ENCODE measurements at places on chromosomes 1 and 21.

DNA sequence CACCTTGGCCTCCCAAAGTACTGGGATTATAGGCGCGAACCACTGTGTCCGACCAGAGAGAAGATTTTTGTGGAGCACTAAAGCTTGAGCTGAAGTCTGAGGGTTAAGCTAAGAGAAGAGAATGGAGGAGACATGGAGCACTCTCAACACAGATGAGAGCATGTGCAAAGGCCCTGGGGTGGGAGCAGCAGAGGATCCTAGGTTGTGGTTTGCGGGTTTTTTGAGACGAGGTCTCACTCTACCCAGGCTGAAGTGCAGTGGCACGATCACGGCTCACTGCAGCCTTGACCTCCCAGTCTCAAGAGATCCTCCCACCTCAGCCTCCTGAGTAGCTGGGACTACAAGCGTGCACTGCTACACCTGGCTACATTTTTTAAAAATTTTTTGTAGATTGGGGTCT is 30.5 kb downstream of the FBXO2 start:
- DNase-seq = no peak

GRCh38 chr21:45598666-45599065 is 44.9 kb upstream of the PCBP3 start:
- no peak for DNase-seq

- DNase-seq = peak; percentile 72
Observed at GRCh38 chr1:203871114-203871880, 9.9 kb downstream of the SNRPE start.

DNA sequence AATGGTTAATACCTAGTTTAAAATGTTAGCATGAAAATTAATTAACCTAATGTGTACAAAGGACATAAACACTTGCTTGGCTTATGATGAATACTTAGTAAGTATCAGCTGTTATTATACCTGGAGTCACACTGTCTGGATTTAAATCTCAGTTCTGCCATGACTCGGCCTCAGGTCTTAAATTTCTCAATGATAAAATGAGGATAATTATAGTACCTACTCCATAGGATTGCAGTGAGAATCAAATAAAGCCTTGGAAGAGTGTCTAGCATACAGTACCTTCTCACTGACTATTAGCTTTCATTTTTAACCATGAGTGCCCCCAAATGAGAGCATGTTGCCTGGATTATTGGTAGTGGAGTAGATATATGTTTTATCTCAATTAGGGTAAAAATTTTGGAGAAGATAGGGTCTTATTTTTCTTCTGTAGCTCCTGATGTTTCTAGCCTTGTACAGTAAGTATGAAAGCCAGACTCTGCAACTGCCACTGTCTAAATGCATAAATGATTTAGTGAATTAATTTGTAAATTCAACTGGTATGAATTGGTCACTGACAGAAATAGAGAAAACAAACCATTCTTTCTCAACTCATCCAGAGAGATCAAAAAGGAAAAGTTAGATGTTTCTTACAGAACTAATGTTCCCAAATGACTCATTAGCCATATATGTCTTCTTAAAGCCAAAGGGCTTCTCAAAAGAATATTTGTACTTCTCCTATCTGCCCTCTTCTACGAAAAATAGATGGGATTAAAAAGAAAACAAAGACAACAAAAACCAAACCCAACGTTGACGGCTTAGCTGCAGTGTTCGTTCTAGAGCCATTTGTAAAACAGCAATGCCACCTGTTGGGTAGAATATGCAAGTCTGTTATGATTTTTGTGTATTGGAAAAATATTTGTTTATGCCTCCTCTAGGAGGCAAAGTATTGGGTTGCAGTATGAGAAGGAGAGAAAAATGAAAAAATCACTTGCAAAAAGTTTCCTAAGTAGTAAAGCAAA is 53.8 kb upstream of the MROH9 start:
- peak; percentile 56 for DNase-seq

GRCh38 chr1:11982010-11982392 is 1.8 kb downstream of the MFN2 start:
- DNase-seq = no peak

- no peak for DNase-seq
Observed at GRCh38 chr1:34871443-34872132, 12.0 kb upstream of the SMIM12 start.

GRCh38 chr1:156586892-156587477 is 4.6 kb upstream of the NAXE start:
- no peak for DNase-seq

DNA sequence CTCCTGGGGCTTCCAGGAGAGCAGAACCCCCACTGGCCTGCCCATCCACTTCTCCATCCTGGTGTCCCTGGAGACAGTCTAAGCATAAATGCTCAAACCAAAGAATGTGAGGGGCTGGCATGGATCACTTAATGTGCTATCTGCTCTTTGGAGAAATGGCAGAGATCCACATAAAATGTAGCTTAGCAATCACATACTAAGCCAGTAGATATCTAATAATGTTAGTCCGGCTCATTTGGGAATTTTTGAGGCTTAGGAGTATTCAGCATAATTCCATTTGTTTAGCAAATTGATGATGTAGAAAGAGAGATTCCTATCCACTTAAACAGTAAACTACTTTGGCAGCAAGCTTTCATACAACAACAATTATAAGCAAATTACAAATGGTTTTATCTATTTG is 90.7 kb downstream of the TENT5C start:
- DNase-seq = peak; percentile 77

- no peak for DNase-seq
Observed at GRCh38 chr1:37315371-37315846, 159.0 kb upstream of the ZC3H12A start.

DNA sequence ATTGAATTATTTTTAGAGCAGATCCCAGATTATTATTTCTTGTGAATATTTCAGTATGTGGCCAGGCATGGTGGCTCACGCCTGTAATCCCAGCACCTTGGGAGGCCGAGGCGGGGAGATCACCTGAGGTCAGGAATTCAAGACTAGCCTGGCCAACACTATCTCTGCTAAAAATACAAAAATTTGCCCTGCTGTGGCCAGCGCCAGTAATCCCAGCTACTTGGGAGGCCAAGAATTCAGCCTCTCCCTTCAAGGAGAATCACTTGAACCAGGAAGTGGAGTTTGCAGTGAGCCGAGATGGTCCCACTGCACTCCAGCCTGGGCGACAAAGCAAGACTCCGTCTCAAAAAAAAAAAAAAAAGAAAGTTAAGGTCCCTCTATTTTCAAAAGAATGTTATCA is 4.3 kb downstream of the OSBPL9 start:
- no peak for DNase-seq

- DNase-seq = no peak
Observed at GRCh38 chr1:31614414-31615005, 3.0 kb upstream of the HCRTR1 start.

GRCh38 chr1:242692988-242693387 is 168.5 kb upstream of the PLD5 start:
- no peak for DNase-seq

DNA sequence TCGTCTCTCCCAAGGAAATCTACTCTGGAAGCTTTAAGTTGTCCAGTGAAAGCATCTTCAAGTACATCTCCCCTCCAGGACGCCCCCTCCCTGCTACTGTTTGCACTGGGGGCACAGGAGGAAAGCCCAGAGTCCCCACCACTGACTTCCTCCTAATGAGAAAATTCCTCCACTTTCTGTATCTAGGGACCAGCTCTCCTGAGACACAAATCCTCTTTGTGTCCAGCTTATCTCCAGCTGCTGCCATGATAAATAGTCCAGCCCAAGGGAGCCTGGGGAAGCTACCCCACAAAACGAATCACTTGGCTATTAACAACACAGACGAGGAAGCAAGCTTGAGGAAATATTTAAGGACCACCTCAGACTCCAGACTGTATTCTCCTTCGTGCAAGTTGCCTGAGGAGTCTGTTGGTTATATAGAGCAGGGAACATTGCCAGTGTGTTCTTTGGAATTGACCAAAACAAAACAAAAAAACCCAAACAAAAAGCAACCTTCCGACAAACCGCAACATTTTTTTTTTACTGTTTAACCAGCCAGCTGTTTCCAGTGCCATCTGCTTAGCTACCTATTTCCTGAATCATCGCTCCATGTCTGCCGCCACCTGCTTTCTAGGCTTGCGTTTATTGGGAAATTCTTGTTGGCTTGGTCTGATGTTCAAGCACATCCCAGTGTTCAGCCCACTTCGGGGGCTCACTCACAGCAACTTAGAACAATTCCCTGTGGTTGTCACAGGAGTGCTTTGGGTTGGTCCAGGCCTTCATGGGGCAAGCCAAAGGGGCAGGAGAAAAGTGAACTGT is 7.7 kb downstream of the C1orf226 start:
- no peak for DNase-seq

DNA sequence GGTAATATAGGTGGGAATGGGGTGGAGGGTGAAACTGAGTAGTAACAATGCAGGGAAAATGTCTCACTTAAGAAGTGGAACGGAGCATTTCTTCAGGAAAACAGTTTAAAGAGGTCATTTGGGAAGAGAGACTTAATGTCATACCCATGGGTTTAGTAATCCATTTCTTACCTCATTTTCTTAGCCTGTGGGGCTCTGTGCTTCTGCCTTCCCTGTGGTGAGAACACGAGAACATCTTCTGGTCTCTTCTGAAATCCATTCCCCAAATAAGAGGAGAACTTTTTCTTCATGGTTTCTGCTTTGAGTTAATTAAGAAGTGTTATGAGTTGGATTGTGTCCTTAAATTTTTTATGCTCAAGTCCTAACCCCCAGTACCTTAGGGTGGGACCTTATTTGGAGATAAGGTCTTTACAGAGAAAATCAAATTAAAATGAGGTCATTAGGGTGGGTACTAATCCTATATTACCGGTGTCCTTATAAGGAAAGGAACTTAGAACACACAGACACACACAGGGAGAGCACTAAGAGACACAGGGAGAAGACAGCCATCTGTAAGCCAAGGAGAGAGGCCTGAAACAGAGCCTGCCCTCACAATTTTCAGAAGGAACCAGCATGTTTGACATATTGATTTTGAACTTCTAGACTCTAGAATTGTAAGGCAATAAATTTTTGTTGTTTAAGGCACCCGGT is 5.4 kb downstream of the CCDC190 start:
- peak; percentile 37 for DNase-seq

DNA sequence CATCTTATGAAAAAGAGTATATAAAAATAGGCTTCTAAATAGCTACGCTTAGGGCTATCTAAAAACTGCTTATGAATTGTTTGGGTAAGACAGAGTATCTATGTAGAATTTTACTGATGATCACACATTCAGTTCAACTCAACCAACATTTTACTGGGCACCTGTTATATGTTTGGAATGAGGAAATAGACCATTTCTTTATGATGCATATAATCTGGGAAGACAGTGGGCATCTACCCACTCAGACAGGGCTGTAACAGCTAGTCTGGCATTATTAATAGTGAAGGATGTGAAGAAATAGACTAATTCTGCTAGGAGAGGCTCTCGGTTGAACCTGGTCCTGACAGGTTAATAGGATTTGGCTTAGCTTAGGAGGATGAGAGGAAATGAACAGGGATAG is 56.9 kb downstream of the TIAM1 start:
- no peak for DNase-seq

DNA sequence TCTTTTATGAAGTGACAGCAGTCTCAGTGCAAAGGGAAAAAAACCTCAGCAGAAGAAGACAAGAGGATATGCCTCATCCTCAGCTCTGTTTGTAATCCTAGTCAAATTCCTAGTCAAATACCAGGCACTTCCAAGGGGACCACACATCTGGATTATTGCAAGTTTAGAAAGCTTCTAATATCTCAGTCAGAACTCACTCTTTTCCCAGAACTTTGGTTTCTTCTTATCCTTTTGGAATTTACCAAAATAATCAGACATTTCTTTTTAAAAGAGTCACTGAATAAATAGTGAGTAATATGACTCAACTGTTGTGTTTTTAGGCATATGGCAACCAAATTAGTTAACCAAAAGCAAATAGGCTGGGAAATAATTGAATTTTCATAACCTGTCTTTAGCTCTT is 47.8 kb downstream of the PRRX1 start:
- DNase-seq = peak; percentile 97

GRCh38 chr1:73781251-73781650 is 416.7 kb downstream of the LRRIQ3 start:
- peak; percentile 45 for DNase-seq

DNA sequence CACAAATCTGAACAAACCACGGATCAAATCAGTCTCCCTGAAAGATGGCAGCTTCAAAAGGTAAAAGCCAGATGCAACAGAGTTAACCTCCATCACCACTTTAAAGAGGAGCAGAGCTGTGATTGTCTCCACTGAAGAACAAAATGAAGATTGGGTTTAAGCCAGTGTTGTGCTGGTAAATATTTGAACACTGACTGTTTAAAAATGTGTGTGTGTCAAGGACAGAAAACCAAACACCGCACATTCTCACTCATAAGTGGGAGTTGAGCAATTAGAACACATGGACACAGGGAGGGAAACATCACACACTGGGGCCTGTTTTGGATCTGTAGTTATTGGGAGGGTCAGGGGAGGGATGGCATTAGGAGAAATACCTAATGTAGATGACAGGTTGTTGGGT is 83.9 kb downstream of the ST6GALNAC5 start:
- DNase-seq = peak; percentile 64

- no peak for DNase-seq
Observed at GRCh38 chr21:15001113-15001512, 63.7 kb downstream of the NRIP1 start.

GRCh38 chr21:45419162-45419561 is 14.2 kb downstream of the COL18A1 start:
- DNase-seq = no peak

DNA sequence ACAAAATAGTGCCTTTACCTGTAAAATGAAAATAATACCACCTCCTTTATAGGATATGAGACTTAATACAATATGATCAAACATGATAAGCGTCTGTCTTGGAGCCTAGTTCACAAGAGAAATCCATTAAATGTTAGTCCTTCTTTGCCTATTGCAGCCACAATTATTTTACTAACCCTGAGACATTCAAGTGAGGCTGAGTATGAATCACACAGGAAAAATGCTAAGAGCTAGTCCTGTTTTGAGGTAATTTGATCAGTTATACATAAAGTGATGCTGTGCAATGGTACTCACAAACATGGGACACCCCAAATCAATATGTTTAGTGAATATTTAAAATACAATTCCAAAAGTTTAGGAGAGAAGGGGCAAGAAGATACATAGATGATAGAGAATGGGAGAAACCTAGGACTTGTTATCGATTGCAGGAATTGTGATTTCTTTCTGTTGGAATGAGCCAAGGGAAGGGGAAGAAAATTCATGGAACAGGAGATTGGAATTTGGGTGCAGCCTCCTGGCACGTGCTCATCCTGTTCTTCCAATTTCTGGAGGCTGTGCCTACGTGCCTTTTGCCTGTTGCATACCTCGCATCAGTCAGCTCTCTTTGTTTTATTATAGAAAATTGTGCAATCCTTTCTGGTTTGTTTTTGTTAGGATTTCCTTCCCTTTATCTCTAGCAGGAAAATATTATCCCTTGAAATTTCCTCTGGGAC is 39.9 kb upstream of the BACH1 start:
- DNase-seq = peak; percentile 90

- peak; percentile 43 for DNase-seq
Observed at GRCh38 chr1:56017336-56017735, 562.0 kb downstream of the PLPP3 start.

All from fibroblast of skin of right quadriceps (primary cell).